NCI-H524 treated with DMSO at 0.1 percent for 48 hours (cell line): ENCODE measurements at places on chromosomes 5 and 9.

- DNase-seq = no peak
Measured at GRCh38 chr9:9920425-9921060, 692.3 kb downstream of the PTPRD start.

DNA sequence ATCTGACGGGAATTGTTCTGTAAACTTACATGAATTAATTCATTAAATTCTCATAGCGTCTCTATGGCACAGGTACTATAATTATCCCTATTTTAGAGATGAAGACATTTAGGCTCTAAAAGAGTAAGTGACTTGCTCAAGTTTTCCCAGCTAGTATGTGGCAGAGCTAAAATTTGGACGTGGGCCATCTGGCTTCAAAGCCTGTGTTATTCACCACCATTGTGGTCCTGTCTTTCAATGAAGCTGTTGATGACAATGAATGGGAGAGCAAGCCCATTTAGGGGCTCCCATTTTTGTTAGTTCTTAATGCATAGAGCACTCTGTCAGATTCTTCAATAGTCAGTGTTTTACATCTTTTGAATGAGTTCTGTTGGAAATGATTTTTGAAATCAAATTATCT lies 236.0 kb upstream of the CD180 start:
- DNase-seq = no peak

- DNase-seq = peak; percentile 74
Measured at GRCh38 chr9:35732800-35733541, 505 bp downstream of the CREB3 start.

GRCh38 chr5:68303038-68303738 lies 87.6 kb downstream of the PIK3R1 start:
- DNase-seq = no peak

DNA sequence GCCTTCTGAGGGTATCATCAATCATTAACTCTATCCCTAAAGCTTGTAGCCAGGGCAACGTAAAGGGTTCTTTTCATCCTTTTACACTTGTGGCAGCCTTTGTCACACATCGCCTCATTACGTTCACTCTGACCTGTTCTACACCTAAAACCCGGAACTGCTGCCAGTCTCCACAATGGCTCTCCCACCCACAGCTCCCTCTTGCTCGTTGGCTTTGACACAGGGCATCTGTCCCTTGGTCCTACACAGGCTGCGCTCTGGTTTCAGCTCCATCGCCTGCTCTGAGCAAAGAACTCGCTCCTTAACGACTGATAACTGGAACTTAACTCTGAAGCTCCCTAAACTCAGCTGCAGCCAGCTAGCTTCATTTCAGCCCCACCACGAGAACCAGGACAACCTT lies 112.8 kb upstream of the CTNND2 start:
- peak; percentile 50 for DNase-seq

DNA sequence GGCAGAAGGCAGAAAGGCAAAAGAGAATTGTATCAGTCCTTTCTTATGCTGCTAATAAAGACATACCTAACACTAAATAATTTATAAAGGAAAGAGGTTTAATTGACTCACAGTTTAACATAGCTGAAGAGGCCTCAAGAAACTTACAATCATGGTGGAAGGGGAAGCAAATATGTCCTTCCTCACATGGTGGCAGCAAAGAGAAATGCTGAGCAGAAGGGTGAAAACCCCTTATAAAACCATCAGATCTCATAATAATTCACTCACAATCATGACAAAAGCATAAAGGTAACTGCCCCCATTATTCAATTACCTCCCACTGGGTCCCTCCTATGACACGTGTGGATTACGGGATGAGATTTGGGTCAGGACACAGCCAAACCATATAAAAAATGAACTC lies 312.5 kb upstream of the PTGER4 start:
- DNase-seq = no peak

DNA sequence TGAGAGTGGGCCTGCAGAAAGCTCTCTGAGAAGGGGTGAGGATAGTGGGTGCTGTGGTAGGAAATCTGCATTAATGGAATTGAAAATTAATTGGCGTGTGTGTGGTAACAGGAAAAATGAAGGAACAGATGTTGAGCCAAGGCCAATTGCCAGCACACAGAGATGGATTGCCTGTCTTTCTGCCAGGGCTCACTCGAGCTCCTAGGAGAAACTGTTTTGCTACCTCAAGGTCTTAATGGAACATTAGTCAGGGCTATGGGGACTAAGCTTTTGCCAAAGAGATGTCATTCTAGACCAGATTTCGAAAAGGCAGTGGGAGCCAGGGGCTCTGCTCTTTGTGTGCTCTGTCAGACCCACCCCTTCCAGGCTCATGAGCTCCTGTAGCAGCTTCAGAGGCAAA lies 124.0 kb upstream of the EFNA5 start:
- DNase-seq = no peak

- no peak for DNase-seq
Measured at GRCh38 chr9:124765439-124765835, 5.7 kb downstream of the NR6A1 start.

DNA sequence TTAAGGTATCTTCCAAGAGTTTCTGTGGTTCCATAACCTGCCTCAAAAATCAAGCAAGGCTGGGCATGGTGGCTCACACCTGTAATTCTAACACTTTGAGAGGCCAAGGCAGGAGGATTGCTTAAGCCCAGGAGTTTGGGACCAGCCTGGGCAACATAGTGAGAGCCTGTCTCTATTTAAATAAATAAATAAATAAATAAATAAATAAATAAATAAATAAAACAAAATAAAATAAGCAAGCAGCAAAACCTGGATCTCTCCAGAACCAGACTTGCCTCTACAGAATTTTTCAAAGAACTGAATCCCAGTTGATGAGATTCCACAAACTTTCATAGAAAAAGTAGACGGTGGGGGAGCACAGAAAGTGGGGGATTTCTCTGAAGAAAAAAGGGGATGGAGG lies 12.3 kb downstream of the SERINC5 start:
- no peak for DNase-seq

DNA sequence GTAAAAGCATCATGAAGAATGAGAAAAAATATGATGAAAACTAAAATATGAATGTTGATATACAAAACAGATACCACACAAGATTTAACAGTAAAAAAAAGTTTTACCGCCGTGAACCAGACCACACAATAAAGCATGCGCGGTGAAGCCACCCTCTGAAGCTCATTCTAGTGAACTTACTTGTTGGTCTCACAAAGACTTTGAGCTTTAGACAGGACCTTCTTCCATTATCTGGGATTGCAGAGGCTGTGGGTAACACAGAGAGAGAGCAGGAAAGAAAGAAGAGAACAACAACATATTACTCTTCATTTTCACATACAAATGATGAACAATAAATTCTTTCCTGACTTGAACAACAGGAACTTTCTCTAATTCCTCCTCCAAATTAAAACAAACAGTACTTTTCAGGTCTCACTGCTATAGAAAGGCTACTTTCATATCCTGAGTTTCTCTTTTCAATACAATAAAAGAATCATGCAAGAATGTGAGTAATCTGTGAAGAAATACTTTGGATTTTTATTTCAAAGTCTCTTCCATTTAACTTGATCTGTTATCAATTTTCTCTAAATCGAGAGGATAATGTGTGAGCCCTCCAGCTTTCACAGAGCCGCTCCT lies 283.1 kb downstream of the EFNA5 start:
- DNase-seq = no peak

- no peak for DNase-seq
Measured at GRCh38 chr9:112049811-112050516, 125.1 kb downstream of the SUSD1 start.

DNA sequence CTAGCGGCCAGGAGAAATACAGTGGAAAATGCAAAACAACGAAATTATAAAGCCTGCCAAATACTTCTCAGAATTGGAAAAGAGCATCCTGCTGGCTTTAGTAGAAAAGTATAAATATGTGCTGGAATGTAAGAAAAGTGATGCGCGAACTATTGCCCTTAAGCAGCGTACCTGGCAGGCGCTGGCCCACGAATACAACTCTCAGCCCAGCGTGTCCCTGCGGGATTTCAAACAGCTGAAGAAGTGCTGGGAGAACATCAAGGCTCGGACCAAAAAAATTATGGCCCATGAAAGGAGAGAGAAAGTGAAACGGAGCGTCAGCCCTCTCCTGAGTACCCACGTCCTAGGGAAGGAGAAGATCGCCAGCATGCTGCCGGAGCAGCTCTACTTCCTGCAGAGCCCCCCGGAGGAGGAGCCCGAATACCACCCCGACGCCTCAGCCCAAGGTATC lies 15.0 kb downstream of the MSANTD3 start:
- DNase-seq = no peak

DNA sequence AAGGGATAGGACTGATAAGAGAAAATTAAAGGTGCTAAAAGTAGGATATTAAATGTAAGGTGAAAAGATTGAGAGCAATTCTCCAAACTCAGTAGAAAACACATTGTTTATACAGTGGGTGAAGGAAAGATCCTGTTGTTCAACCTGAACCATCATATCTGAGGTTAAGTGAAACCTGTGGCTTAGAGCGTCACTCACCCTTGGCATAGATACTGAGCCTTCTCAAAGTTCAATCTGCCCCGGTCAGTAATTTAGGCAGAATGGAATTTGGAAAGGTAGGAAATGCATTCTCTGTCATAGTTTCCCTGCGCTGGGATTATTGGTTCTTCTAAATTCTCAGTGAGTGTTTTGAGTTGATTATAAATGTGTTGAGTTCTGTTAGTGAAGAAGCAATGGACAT lies 456.2 kb upstream of the NMUR2 start:
- no peak for DNase-seq

- DNase-seq = no peak
Measured at GRCh38 chr9:115126404-115126803, 8.4 kb upstream of the TNC start.

DNA sequence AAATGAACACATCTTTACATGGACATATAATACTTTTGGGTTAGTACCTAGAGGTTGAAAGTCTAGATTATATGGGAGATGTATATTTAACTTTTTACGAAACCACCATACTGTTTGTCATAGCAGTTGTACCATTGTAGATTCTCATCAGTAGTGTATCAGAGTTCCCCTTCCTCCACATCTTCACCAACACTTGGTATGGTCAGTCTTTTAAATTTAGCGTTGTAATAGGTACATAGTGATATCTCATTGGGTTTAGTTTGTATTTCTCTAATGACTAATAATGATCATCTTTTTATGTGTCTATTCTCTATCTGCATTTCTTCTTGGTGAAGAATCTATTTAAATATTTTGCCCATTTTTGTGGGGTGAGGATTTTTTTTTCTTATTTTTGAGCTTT lies 137.5 kb downstream of the NR3C1 start:
- no peak for DNase-seq

DNA sequence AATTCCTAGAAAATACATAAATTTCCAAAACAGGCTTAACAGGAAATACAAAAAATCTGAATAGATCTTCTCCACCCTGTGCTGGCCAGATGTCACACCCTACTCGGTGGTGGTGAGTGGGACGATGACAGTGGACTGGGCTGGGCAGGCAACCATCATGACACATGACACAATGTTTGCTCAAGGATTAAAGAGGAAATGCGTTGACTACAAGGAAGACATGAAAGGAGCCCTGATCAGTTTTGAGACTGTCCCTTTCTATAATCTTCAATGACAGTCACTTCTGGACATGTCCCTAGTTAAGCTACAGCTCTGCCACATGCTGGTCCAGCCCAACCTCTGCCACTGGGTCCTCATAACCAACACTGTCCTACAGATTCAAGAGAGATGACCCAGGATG lies 99.8 kb downstream of the ZDHHC21 start:
- DNase-seq = no peak

- DNase-seq = no peak
Measured at GRCh38 chr5:133727636-133728035, 115.3 kb upstream of the FSTL4 start.

GRCh38 chr5:175663186-175664184 lies 5.6 kb downstream of the HRH2 start:
- no peak for DNase-seq

DNA sequence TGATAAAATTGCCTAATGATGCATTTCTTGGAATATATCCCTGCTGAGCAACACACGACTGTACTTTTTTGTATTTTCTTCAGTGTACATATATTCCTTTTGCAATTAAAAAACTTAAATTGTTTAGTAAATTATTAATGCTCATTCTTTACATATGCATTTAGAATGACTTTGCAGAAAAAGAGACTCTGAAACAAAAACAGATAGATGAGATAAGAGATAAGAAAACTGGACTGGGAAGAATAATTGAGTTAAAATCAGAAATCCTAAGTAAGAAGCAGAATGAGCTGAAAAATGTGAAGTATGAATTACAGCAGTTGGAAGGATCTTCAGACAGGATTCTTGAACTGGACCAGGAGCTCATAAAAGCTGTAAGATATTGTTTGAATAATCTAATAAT lies 32.7 kb downstream of the RAD50 start:
- no peak for DNase-seq

- no peak for DNase-seq
Measured at GRCh38 chr9:96674906-96675538, 19.9 kb upstream of the PRXL2C start.

DNA sequence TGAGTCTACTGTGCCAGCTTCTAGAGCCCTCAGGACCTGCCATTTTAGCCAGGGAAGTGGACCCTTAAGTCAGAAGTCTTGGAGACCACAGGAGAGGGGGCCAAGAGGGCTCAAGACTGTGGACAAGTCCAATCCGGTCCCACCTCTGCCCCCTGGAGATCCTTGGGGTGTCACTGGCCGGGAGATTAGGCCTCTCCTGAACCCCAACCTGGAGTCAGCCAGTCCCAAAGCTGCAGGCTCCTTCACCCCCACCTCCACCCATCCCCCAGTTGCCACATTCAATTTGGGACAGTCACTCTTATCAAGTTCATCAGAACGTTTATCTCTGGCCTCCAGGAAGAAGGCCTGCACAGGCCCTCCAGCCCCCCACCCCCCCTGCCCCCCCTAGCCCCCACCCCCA lies 290 bp downstream of the SLC23A1 start:
- DNase-seq = no peak

- no peak for DNase-seq
Measured at GRCh38 chr9:137055385-137056364, 1.8 kb upstream of the ENTPD2 start.

- peak; percentile 45 for DNase-seq
Measured at GRCh38 chr5:126422994-126423788, at the start of gene GRAMD2B. TSS of gene GRAMD2B (plus strand) at chr5:126423409. CDS start at chr5:126423607, 198 bp downstream.

GRCh38 chr5:154077696-154078095 lies 38.9 kb downstream of the MFAP3 start:
- DNase-seq = no peak

- DNase-seq = no peak
Measured at GRCh38 chr5:155759252-155759651, 567.7 kb upstream of the SGCD start.

GRCh38 chr5:96633820-96634219 lies 28.4 kb upstream of the CAST start:
- no peak for DNase-seq

DNA sequence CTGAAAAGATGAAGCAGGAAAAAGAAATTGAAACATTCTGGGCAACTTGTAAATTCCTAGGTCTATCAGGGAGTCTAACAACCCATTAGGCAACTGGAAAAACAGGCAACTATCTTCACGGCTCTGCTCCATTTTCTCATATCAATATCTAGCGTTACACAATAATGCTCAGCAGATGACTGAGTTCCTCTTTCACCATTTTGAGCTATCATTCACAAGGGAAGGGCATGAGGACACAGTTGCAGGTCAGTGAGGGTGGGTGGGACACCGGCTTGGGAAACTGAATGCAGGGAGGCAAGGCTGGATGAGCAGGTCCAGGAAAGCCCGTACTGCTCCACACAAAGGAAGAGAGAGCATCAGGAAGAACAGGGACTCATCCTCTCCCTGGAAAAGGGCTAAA lies 67.0 kb downstream of the FRMD3 start:
- no peak for DNase-seq
